ENCODE measurements at places on chromosomes 13 and 19.

DNA sequence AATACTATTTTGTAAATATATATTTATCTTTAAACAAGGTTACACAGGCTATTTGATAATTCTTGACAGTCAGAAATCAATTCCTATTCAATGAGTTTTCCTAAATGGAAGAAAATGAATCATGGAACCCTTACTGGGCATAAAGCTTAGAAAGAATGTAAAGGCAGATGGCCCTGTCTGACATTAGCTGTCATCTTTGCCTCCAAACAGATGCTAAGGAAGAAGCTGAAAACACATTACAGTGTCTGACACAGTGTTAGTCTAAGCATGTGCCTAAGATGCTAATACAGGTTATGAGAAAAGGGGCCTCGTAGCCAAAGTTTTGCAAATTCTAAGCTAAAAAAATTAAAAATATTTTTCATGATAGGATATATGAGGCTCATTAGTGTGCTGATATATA is 112.8 kb downstream of the ITGBL1 start:
- no peak for DNase-seq

DNA sequence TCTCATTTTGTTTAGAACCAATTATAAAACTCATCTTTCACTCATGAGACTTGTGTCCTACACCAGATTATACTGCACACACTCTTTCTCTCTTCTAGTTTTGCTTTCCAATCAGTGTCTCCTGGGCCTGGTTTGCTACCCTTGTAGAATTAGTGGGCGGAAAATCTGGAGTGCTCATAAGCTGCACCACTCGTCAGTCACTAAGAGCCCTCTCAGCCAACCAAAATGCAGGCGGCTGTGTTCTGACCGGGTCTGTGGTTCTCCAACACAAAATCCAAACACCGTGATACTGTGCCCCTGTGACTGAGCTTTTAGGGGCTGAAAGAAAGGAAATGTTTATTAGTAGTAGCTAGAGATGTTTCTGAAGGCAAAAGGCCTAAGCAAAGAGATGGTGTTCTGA is 83.7 kb upstream of the OBI1 start:
- DNase-seq, result no peak

GRCh38 chr19:22735911-22736645 is 47.9 kb downstream of the ZNF99 start:
- DNase-seq, result no peak

- no peak for DNase-seq
Measured at GRCh38 chr13:89496478-89496877, 1825.3 kb downstream of the SLITRK5 start.

GRCh38 chr13:106752584-106753170 is 184.7 kb upstream of the ARGLU1 start:
- DNase-seq, result no peak

GRCh38 chr13:80685942-80686341 is 345.0 kb upstream of the SPRY2 start:
- no peak for DNase-seq

DNA sequence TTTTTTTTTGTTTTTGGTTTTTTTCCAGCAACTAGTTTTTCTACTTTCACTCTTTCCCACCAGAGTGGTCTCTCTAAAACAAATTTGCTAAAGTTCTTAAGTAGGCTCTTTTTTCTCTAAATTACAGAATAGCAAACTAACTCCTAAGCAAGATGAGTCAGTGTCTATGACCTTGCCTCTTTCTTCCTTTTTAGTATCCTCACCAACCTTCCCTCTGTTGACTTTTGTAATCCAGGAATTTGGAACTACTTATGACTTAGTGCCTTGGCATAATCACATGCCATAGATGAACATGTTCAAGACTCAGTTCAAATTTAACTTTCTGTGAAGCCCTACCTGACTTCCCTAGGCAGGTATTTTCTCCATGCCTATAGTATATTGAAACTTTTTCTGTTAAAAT is 32.3 kb upstream of the AKAP11 start:
- DNase-seq, result no peak

- no peak for DNase-seq
Measured at GRCh38 chr13:46377554-46377953, 9.5 kb downstream of the RUBCNL start.

GRCh38 chr13:51267622-51268021 is 45.4 kb downstream of the FAM124A start:
- DNase-seq, result no peak

DNA sequence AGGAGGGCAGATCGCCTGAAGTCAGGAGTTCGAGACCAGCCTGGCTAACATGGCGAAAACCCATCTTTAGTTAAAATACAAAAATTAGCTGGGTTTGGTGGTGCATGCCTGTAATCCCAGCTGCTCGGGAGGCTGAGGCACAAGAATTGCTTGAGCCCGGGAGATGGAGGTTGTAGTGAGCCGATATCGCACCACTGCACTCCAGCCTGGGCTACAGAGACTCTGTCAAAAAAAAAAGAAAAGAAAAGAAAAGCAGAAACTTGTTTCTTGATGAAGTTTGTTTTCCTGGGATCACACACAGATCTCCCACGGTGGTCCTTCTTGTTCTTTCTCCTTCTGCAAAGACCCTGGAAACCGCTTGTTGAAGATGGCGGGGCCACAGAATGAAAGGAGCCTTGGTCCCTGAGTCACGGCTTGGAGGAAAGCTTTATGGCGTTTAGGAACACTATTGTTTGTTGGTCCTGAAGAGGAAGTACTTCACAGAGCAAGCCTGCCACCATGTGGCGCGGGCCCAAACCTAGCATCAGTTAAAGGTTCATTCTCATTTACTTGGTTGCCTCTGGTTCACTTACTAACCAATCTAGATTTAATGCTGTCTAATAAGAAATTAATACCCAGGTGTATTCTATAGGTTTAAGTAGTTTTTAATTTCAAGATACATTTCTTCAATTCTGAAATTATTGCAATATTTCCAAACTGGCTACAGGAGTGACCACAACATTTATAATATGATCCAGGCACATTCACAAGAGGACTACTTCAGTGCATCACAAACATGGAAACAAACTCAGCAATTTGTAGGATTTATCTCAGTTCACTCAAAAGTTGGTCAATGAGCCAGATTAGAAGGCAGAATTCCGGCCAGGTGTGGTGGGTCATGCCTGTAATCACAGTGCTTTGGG is 21.3 kb upstream of the ARL11 start:
- DNase-seq, result peak; percentile 77

- peak; percentile 89 for DNase-seq
Measured at GRCh38 chr19:46080561-46080960, 39.8 kb upstream of the IGFL4 start.

DNA sequence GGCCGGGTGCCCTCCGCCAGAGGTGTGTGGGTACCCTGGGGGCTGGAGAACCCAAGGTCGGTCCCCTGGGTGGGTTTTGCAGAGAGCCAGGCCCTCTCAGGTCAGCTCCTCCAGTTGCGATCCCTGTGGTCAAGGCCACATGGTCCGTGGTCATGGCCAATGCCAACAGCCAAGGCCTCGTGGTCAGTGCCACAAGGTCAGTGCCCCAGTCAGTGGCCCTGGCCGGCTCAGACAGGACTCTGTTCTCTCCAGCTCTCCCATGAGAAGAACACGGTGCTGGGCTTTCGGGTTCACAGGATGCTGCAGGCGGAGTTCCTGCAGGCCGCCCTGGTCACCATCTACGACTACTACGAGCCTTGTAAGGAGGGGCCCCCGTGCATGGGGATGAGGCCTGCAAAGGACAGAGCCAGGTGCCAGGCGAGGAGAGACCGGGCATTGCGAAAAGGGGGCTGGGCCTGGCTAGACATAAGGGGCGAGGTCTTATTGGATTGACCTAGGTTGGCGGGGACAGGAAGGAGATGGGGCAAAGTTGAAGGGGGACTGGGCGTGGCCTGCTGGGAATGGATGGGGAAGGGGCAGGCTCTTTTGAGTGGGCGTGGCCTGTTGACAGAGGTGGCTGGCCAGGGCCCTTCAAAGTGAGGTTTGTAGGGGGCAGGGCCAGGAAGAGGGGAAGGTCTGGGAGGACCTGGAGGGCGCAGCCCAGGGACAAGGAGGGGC is 15.2 kb upstream of the SHFL start:
- DNase-seq, result no peak

DNA sequence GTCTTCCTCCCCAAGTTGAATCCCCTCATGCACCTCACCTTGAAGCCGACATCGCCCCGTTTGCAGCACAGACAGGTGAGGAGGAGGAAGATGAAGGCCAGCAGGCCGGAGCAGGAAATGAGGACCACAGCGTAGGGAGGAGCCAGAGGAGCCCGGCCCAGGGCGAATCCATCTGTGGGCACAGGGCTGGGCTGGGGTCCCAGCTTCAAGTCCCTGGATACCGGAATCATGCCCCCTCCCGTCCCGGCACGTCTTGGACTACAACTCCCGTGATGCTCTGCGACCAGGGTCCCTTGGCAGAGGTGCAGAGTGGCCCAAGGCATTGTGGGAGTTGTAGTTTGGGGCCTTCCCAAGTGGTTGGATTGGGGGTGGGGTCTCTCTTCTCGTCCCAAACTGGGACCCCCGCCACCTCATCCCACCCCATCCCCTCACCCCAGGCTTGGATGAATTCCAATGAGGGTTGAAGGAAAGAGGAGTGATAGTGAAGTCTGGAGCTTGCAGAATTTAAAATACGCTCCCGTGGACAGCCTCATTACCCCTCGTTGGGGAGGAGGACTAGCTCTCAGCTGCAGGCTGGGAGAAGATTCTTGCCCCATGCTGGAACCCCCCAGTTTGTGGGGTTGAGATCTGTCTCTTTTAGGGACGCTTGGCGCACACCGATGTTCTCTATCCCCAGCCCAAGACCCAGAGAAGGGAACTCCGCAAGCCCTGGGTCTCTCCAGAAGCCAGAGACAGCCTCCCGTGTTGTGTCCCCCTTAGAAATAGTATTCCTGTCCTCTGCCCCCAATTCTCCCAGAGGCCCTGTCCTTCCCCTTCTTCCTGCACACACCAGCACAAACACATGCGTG is 990 bp downstream of the LMTK3 start:
- no peak for DNase-seq

DNA sequence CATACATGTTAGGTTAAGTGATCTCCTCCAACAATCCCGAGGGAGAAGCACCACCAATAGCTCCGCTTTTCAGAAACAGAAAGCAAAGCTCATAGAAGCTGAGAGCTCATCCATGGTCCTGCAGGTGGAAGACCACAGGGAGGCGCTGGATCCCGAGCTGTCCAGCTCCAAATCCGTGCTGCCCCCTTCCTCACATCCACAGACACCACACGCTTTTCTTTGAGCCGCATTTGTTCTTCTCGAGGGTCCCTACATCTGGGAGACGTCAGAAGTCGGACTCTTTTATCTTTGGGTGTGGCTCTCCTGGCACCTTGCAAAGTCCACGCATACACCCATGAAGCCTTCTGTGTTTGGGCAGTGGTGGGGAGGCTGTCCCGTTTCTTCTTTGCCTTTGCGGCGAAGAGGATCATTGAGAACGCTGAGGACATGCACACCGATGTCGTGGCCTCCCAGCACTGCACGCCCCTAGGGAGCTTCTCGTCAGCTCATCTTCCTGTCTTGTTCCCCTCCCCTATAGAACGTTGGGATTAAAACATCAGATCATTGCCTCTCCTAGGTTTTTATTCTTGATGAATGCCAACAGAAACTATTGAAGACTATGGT is 184.8 kb downstream of the TEX29 start:
- DNase-seq, result no peak

GRCh38 chr13:49436890-49437289 is 7.0 kb downstream of the CAB39L start:
- no peak for DNase-seq

DNA sequence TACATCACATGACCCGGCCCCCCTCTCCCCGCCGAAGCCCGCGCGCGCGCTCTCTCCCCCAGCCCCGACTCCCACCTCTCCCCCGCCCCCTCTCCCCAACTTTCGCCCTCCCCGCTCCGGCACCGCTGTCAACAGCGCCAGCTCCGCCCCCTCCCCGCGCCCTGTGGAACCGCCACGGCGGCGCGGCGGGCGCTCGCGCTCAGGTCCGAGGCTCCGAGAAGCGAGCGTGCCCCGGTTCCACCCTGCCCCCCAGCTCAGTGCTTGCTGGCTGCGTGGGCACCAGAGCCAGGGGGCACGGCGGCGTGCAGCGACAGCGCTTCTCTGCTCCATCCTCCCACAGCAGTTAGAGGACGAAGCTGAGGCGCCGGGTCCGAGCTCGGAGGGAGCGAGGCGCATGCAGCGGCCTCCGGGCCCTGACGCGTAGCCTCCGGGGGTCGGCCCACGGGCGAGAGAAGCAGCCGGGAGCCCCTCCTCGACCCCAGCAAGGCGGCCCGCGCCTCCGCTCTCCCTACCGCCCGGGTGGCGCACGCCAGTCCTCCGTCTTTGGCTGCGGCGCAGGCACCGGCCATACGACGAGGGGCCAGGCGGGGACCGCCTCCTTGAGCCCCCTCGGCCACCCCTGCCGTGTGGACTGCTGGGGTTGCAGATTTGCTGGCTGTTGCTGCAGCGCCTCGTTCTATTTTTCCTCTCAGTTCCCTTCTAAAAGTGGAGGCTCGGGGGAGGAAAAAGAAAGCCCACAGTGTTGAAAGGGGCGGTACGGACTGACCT is 109.5 kb downstream of the KCNRG start:
- peak; percentile 77 for DNase-seq

GRCh38 chr19:46014941-46015686 is 7.7 kb downstream of the PGLYRP1 start:
- no peak for DNase-seq

GRCh38 chr13:29707876-29708543 is 112.5 kb upstream of the SLC7A1 start:
- no peak for DNase-seq

- DNase-seq, result no peak
Measured at GRCh38 chr19:5126498-5127223, 157.7 kb downstream of the KDM4B start.

DNA sequence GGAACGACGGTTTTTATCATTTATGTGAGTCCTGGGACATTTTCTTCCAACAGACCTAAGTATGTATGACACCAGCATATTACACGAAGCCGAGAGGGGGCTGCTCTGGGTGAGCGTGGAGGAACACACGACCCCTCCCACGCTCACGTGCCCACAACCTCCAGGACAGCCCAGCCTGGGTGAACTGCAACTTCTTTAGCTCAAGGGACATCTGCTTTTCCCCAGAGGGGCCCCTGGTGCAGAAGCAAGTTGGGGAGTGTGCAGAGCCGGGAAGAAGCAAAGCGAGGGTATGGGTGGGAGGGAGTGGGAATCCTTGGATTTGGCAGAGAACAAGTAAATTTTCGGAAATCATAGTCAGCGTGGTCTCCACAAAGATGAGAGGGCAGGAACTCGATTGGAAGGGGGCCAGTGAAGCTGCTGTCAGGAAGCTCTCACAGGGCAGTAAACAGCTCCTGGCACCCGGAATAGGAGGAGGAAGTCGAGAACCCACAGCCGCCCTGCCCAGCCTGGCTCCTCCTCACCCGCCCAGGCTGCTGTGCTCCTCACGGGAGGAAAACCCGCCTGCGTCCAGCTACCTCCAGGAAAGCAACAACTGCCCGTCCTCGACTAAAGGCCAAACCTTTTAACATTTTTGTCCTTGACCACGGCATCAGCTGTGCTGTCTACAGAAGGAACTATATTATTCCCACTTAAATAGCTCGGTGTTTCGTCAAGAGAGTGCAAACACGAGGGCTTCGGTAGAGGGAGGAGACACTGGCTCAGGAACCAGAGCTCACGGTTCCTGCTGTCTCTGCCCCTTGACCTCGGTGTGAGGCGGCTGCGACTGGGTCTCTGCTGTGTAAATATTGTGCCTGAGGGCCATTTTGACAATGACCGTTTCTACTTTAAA is 17.2 kb upstream of the CFAP97D2 start:
- DNase-seq, result peak; percentile 4

GRCh38 chr13:104816726-104817125 is 1718.7 kb downstream of the EFNB2 start:
- DNase-seq, result no peak

- DNase-seq, result no peak
Measured at GRCh38 chr13:24649688-24650043, 30.5 kb upstream of the ATP12A start.

All from smooth muscle cell of the brain vasculature (primary cell).